ENCODE measurements at places on chromosomes 3 and 15.

DNA sequence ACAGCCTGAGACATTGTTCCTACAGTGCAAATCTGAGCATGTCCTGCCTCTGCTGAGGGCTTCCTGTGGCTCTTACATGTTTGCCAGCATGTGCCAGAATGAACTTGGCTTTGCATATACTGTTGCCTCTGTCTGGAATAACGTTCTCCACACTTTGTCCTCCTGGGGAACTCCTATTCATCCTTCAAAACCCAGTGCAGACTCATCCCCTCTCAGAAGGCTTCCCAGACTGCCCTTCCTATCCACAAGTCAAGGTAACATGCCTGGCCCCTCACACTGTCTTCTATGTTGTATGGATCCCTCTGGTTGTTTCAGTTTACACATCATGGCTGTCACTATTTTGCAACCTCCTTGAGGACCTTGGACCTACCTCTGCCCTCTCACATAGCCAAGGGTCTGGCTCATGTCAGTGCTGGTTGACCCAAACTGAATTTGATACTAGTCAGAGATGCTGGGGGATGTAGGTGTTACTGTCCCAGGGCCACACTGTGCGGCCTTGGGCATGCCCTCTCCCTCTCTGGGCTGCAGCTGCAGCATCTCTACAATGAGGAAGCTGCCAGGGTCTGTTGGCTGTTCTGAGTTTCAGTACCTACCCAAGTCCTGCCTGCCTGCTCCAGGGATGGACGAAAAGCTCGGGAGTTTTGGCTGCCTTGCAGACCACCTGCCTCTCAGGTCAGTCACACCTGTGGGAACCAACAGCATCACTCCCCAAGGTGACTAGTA is 29.0 kb upstream of the TSPAN3 start:
- DNase-seq: no peak

DNA sequence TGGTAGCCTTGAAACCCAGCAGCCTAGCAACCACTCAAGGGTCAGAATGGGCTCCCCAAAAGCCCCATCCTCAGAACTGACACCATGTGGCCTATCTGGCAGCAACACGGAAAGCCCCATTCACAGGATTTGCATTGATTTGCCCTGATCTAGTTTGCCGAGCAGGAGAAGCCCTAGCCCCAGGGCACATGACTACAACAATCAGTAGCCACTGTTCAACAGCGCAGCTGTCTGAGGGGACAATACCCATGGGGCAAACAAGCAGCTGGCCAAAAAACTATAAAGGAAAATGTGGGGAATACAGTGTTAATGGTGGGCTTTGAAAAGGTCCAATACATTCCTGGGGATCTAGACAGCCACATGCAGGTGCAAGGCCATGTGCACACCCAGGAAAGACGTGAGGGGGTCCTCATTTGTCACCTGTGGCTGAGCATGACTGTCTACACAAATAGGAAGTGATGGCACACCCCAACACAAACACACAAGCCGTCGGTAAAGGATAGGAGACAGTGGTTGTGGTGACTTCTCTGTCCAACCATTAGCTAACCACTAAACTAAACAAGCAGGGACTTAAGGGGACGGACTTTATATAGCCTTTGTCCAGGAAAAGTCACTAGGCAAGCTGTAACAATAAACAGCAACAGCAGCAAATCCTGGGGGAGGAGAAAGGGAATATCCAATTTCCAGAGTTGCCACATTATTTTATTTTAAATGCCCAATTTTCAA is 113.7 kb downstream of the LRIG1 start:
- no peak for DNase-seq

GRCh38 chr3:81299481-81299880 is 462.0 kb downstream of the GBE1 start:
- no peak for DNase-seq

DNA sequence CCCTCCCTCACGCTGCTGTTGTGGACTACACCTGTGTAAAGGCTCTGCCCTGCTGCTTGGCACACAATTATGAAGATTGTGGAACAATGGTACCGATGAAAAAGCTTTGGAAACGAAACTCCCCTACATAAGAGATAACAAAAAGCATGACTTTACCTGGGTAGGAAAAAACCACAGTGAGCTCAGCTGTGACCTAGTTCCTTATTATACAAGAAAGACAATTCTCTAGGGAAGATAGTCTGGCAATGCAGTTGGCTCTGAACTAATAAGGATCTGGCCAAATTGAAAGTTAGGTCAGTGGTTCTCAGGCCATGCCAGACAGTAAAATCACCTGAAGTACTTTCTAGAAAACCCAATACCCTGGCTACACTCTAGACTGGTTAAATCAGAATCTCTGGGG is 16.1 kb downstream of the CLEC3B start:
- no peak for DNase-seq

DNA sequence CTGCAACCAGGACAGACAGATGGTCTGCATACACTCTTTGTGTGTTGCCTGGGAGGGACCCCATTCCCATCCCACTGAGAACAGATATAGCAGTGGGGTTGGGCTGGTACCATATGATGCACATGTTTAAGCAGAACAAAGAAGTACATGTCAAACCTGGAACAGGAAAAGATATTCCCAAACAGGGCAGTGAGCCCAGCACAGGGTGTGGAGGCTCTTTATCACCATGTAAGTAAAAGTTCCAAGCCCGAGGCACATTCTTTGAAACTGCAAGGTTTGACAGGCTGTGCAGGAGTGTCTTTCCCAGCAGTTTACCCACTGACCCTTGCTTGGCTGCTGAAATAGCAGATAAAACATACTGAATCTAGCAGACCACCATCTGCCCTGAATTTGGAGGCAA is 5.3 kb upstream of the ZNF445 start:
- no peak for DNase-seq

GRCh38 chr3:9173445-9173844 is 76.0 kb downstream of the SRGAP3 start:
- DNase-seq: no peak

DNA sequence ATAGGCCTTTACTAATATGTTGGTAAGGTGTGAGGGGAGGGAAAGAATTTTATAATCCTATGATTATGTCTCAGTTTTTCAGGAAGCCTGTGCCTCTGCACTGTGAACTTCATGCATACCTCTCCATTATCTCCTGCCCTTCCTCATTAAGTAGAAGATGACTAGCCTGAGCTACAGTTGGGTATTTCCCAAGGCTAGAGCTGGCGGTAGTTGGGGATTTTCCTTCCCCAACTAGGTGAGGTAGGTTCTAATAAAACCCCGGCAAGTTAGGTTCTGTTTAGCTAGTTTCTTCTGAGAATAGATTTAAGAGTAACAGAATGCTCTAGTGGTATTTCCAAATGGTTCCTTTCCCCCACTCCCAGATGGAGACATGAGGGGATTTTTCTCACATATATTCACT is 414.5 kb downstream of the GRM7 start:
- no peak for DNase-seq

GRCh38 chr15:100667405-100668347 is 65.3 kb downstream of the ASB7 start:
- no peak for DNase-seq

GRCh38 chr15:66154581-66154980 is 99.0 kb downstream of the MEGF11 start:
- no peak for DNase-seq

GRCh38 chr3:42042747-42043098 is 48.4 kb upstream of the TRAK1 start:
- peak; percentile 42 for DNase-seq

- DNase-seq: no peak
These were observed 19.9 kb downstream of the ACKR2 start for GRCh38 chr3:42829083-42829627.

GRCh38 chr15:52078876-52079700 is 33.5 kb downstream of the BCL2L10 start:
- peak; percentile 83 for DNase-seq

DNA sequence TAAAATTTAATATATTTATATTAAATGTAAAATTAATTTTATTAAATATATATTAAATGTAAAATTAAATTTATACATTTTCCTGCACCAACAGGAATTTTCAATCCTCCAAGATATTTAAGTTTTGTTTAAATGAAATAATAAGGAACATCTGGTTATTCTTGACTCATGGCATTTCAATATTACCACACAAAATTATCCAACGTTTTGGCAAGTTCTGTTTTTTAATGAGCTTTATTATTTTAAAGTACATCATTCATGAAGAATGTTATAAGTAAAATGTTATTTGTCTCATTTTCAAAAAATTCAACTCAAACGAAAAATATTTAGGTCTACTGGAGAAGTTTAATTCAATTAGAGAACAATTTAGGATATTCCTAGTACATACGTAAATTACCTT is 811.4 kb downstream of the NAALADL2 start:
- DNase-seq: no peak

DNA sequence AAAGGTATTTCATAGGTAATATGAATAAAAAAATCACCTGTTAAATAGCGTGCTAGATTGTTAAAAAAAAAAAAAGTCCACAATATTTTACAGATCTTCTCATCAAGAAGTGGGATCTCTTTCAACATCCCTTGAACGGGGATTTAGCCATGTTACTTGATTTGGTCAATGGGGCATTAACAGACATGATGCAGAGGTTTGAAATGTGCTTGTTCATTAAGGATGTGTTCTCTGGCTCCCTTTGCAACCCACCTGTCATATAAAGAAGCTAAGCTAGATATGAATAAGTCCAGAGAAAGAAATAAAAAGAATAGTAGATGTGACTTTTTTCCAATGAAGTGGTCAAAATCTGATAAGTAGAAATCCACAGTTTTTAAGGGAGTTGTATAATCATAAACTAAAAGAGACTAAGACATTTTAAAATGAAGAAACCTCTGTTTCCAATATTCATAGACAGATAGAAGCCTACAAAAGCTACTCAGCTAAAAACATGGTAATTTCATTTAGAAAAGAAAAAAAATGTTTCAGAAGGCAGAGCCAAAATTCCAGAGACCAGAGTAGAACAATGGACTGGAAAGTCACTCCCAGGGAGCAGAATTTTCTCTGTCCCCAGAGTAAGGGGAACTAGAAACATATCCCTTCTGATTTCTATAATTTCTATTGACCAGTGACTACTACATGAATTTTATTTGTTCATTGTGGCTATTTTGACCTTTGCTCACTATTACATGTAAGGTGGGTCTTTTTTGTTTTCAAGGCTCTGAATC is 79.2 kb downstream of the PLSCR2 start:
- no peak for DNase-seq

DNA sequence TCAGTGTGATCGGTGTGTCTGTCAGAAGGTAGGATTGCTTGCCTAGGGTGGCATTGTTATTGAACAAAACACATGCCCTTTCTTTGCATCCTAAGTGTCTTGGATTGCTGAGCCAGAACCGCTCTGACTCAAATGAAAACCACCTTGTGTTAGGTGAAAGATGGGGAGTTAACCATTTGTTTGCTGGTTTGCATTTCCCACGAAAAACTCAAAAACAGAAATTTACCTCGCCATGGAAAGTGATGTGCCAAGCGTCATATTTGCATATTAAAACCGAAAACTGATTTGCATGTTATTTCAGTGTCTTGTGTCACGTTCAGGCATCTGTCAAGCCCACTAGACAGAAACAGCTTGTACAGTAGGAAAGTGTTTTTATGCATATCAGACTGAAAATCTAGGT is 474.6 kb upstream of the TPRG1 start:
- DNase-seq: no peak
